Dermis microvascular lymphatic vessel endothelial cell (primary cell): ENCODE measurements at places on chromosomes 4 and X.

- no peak for DNase-seq
Measured at GRCh38 chrX:39773923-39774773, 323.6 kb downstream of the BCOR start.

GRCh38 chr4:169220447-169220846, 50.3 kb downstream of the SH3RF1 start:
- DNase-seq = no peak

GRCh38 chr4:184476695-184477094, 2.3 kb upstream of the IRF2 start:
- no peak for DNase-seq

- no peak for DNase-seq
Measured at GRCh38 chr4:19534159-19534558, 717.5 kb upstream of the SLIT2 start.
